ENCODE measurements at places on chromosomes 12 and 14.

DNA sequence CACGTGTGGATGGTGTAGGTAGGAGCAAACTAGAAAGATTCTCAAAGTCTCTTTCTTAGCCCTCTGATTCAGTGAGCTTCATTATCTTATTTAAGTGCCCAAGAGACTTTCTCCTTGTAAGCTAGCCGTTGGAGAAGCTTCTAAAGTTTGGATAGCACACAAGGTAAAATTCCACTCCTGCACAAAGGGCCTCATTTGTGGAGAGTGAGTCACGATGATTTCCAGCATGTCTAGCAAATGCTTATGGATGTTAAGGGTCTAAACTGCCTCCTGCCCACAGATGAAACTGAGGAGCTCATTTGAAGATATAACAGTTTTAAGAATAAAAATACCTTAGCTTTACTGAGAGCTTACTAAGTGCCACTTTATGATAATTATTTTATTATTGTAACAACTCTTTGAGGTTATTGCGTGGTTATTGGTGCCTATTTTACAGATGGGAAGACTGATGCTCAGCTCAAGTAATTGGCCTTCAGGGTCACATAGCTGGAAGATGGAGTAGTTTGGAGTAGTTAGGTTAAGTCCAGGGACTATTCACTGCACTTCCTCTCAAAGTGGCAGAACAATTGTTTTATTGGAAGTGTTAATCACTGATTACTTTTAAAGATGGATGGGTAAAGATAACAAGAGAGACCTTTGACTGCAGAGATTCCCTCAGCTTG is 78.7 kb upstream of the HIF1A start:
- DNase-seq, result no peak

GRCh38 chr12:47805417-47805816 is 14.3 kb downstream of the HDAC7 start:
- no peak for DNase-seq

DNA sequence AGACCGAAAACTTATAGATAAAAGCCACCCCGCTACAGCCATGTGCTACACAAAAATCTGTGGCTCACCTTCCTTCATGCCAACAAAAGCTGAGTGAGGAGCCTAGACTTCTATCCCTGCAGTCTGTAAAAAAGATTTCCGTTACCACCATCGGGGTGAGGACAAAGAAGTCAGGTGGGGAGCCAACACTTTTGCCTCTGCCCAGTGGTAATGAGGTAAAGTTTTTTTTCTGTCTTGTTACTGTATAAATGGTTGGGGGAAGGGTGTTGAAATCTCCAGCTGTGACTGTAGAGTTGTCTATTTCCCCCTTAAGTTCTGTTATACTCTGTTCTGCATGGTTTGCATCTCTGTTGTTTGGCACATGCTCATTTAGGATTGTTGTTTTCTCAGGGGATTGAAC is 707.8 kb downstream of the FLRT2 start:
- no peak for DNase-seq

- no peak for DNase-seq
Measured at GRCh38 chr14:101474563-101475455, 86.5 kb upstream of the DIO3 start.

GRCh38 chr12:118830296-118830695 is 151.0 kb upstream of the SRRM4 start:
- DNase-seq, result no peak

DNA sequence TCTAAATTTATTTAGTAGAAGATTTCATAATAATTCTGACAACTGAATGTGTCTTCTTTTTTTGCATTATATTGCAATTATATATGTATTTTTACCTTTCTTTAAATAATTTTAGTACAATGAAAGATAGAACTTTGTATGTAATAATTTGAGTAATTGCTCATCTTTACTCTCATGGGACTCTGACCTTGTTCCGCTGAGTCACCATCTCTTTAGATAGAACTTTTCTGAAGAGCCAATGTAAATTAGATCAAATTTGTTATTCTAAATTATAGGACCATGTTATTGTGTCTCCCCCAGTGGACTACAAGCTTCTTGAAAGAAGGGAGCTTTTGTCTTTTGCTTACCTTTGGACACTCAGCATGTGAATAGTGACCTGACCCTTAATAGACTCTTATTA is 96.1 kb downstream of the TRHDE start:
- no peak for DNase-seq

DNA sequence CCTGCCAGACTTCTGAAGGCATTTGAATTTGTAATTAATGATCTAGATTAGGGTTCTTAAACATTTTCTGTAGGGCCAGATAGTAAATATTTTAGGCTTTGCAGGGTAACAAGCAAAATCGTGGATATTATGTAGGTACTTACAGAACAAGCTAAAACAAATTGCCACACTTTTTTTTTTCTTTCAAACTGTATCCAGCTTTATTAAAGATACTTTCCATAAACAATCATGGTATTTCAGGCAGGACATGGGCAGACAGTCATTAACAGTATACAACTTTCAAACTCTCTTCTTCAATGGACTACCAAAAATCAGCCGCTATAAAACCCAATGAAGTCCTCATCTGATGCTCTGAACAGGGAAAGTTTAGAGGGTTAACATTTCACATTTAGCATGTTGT is 9.6 kb downstream of the TRMT5 start:
- DNase-seq, result no peak

- peak; percentile 41 for DNase-seq
Measured at GRCh38 chr14:51776102-51776894, 84.1 kb upstream of the GNG2 start.

DNA sequence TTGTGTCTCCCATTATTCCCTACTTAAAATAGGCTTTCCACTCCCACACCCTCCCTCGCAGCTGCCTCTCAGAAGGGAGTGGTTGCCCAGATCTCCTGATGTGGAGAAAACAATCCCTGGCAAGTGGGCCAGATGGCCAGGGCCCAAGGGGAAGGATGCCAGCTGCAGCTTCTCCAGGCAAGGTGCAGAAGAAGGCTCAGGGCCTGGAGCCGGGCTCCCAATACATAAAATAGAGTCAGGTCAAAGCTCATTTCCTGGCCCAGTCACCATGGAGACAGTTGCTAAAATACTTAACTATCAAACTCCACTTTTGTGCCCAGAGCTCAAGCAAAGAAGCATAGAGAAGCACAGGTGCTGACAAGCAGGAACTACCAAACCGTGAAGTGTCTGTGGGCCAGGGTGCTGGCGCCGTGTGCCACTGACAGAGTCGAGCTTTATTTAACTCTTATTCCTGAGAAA is 45.7 kb upstream of the ITPR2 start:
- no peak for DNase-seq

DNA sequence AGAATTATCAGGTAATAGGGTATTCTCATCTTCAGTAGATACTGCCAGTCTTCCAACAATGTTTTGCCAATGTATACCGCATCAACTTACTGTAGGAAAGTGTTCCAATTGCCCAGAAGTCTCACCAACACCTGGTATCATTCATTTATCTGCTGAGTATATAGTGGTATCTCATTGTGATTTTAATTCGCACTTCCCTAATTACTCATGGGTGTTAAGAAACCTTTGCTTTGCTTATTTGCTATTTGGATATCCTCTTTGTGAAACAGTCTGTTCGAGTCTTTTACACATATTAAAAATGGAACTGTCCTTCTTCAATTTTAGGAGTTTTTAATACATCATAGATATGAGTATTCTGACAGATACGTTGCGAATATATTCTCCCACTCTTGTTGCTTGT is 6.1 kb downstream of the TM7SF3 start:
- peak; percentile 14 for DNase-seq

All from AML-193 (cell line).